Occipital lobe (tissue), 3 donors: ENCODE measurements at places on chromosomes 16 and 17.
A peak's percentile ranks its signal among the peaks of the same experiment; 100 is the strongest.

- no peak for DNase-seq
Observed at GRCh38 chr17:44905006-44906000, 6.1 kb upstream of the EFTUD2 start.

DNA sequence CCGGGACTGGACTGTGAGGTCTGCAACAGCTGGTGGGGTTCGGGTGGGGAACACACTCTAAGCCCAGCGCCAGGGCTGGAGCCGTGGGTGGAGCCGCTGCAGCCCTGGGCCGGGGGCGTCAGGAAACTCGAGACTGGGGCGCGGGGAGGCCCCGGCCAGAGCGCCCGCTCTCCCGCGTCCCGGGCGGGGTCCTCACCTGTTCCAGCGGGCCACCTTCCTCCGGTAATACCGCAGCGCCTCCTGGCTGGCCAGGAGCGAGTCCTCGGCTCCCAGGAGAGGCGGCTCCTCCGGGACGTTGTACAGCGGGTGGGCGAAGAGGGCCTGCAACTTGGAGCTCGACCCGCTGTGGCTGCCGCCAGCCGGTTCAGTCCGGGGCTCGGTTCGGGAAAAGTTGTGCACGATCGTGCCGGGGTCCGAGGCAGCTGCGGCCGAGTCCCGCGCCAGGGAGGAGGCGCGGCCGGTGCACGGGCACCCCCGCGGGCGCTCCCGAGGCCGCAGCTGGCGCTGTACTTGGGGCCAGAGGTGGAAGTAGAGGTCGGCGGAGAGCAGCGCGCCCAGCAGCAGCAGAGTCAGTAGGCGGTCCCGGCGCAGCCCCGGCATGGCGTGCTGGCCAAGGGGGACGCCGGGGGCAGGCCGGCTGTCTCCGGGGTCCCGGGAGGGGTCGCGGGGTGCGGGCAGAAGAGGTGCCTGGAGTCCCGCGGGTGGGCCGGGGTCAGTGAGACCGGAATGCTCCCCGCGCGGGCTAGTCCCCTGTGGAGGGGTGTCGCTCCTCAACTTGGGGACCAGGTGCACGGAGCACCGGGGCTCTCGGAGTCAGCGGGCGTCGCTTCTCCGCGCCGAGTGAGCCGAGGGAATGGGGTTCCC is 868 bp downstream of the FAM20A start:
- no peak for DNase-seq

DNA sequence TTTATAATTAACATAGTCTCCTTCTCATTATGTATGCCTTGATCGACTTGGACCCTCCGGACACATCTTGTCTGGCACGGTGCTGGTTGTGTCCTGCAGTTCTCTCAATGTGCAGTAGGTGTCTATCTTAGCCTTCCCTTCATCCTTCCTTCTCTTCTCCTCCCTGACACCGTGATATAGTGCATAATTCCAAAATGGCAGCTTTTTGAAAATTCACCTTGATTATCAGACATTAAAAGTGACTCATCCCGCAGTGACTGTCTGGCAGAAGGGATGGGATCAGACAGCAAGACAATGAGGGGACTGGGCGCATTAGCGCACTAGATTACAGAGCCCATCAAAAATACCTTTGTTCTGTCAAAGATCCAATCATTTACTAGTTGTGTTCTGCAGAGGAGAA is 70.0 kb upstream of the PMFBP1 start:
- DNase-seq = peak; percentile 6

DNA sequence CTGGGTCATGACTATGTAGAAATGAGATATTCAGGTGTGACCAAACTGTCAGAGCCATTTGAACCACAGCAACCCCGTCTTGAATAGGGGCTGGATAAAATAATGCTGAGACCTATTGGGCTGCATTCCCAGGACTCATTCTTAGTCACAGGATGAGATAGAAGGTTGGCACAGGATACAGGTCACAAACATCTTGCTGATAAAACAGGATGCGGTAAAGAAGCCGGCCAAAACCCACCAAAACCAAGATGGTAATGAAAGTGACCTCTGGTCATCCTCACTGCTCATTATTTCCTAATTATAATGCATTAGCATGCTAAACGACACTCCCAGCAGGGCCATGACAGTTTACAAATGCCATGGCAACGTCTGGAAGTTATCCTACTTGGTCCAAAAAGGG is 545.5 kb downstream of the TMEM114 start:
- DNase-seq = no peak

- DNase-seq = no peak
Observed at GRCh38 chr16:13571036-13571435, 348.9 kb upstream of the ERCC4 start.

- DNase-seq = no peak
Observed at GRCh38 chr17:39963829-39964228, 1.0 kb downstream of the GSDMA start.

GRCh38 chr17:2405247-2405926 is 4.5 kb upstream of the MNT start:
- no peak for DNase-seq

- no peak for DNase-seq
Observed at GRCh38 chr17:8651013-8651412, 20.5 kb upstream of the MYH10 start.

DNA sequence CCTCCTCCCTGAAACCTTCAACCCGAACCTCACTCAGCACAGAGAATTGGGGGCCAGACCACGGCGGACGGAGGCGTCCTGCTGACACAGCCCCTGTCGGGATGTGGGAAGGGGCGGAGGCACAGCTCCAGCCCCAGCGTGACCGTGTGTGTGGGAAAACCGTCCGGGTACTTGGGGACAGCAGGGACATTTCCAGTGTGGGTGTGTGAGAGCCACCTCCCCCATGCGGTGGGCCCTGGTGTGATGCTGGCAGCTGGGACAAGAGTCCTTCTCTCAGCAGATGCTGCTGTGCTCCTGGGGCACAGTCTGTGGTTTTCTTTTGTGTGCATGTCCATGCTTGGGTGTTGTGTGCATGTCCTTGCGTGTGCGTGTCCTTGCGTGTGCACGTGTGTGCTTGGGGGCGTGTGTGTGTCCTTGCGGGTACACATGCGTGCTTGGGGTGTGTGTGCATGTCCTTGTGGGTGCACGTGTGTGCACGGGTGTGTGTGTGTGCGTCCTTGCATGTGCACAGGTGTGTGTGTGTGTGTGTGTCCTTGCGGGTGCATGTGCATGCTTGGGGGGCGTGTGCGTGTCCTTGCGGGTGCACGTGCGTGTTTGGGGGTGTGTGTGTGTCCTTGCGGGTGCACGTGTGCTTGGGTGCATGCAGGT is 16.9 kb downstream of the CENPX start:
- DNase-seq = no peak

DNA sequence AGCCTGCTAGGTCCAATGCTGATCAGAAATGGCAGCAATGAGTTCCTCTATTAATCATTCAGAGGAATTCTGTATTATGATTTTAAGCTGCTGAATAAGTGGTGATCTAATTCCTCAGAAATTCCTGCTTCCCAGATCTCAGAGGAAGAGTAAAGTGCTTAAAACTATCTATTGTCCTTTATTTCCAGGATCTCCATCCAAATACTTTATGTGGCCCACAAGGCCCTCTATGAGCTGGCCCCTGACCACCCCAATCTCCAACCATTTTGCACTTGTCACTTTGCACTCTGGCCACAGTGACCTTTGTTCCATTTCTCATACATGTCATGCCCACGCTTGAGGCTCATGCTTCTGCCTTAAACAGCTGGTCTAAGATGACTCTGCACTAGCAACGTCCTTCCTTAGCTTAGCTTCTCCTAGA is 93.7 kb downstream of the CA10 start:
- DNase-seq = no peak

GRCh38 chr17:16419074-16419928 is 3.9 kb downstream of the TRPV2 start:
- DNase-seq = no peak

DNA sequence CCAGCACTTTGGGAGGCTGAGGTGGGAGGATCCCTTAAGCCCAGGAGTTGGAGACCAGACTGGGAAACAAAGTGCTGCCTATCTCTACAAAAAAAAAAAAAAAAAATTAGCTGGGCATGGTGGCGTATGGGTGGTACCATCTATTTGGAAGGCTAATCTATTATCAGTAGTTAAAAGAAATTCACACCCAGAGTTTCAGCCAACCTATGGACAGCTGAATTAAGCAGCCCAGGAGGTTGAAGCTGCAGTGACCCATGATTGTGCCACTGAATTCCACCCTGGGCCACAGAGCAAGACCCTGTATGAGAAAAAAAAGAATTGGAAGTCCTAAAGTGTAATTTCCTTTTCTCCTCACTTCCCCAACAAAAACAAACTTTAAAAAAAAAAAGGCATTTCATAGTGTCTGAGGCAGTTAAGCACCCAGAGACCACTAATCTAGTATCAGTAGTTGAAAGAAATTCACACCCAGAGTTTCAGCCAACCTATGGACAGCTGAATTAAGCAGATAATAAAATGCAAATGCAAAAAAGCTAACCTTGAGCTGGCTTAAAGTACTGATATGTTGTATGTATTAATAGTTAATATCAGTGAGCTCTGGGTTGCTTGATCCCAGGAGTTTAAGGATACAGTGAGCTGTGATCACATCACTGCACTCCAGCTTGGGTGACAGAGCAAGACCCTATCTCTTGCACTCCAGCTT is 18.1 kb downstream of the CLTC start:
- DNase-seq = no peak

DNA sequence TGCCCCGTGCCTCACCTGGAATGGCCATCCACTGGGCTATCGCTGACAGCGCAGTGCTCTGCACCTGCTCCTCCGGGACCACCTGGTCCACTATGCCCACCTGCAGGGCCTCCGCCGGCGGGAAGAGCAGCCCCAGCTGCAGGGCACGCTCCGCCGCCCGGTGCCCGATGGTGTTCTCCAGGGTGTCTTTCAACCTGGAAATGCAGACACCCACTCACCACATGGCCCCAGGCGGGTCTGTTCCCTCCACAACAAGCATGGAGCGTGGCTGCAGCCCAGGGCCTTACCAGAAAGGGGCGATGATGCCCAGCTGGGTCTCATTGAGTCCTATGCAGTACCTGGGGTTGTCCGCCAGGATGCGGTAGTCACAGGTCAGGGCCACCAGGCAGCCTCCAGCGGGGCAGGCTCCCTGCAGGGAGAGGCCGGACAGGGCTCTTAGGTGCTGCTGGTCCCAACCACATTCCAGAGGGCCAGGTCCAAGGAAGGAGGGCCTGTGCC is 6.8 kb downstream of the DNASE1L2 start:
- DNase-seq = no peak

DNA sequence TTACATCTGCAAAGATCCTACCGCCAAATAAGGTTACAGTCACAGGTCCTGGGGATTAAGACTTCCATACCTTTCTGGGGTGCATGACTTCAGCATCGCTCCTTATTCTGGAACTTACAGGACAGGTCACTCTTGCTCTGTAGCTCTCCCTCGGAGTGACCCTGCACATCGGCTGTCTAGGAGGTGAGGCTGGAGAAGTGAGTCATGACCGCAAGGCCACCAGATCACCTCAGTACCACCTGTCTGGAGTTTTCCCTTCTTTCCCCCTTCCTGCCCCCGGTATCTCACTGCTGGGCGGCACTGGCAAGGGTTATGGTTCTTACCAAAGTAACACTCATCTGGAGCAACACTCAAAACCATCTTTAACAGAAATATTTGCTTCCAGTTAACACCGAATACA is 374.8 kb downstream of the SLC39A11 start:
- DNase-seq = no peak

DNA sequence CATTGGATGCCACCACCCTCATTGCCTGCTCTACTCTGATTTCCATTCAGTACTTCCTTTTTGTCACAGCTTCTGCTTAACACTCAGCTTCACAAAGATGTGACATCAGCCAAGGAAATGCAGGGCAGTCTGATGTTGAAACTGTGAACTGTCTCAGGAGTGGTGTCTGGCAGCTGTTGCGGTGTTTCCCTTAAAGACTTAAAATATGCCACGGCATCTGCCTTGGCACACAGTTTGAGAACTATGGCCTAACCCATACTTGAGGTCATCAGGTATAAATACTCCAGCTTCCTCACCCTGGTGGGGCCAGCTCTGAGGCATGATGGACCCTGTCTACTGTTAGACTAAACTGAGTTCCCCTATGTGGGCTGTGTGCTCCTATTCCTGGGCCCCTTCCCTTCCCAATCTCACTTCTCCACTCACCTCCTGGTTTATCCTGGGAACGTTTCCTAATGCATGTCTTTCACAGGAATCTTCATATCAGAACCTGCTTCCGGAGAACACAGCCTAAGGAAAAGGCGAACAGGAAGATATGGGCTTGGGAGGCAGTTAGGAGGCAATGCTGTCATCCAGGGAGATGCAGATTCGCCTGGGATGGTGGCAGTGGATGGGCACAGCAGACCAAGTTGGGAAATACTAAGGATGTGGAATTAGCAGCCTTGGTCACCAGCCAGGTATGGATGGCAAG is 96.5 kb downstream of the WSCD1 start:
- no peak for DNase-seq

DNA sequence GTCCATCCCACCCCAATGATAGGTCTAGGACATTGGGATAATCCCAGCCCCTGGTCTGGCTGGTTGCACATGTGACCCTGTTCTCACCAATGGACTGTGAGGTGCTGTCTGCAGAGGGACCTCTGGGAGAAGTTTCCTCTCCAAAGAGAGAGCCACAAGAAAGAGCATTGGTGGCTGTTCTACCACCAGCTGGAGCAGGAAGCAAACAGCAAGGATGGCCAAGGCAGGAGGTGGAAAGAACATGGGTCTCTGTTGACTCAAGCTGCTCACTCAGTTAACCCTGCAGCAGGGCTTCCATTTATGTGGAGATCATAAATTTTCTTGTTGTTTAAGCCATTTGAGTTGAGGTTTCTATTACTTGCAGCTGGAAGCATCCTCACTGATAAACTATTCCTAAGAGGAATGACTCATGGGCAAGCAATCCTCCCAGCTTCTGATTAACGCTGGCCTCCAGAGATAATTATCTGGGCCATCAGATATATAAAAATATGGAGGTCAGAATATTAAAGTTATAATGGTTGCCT is 52.6 kb downstream of the CYB5B start:
- DNase-seq = no peak

- DNase-seq = no peak
Observed at GRCh38 chr16:4679156-4679849, 14.1 kb upstream of the NUDT16L1 start.

DNA sequence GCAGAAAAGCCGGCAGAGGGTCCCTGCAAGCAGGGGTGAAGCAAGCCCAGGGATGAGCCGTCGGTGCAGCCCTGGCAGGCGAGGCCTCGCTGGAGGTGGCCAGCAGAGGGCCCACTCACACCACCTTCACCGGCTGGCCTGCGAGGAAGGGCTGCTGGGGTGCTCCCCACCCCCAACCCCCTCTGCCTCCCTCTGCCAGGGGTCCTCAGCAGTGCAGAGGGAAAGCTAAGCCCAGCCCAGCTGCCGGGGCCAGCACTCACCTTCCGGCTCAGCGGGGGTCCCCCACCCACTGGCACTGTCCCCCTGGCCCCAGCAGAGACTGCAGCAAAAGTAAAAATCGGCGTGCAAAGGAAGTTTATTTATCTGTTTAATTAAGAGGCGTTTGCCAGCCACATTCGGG is 113.4 kb downstream of the ENGASE start:
- peak; percentile 31 for DNase-seq
